ENCODE measurements at places on chromosomes 12 and 14.

DNA sequence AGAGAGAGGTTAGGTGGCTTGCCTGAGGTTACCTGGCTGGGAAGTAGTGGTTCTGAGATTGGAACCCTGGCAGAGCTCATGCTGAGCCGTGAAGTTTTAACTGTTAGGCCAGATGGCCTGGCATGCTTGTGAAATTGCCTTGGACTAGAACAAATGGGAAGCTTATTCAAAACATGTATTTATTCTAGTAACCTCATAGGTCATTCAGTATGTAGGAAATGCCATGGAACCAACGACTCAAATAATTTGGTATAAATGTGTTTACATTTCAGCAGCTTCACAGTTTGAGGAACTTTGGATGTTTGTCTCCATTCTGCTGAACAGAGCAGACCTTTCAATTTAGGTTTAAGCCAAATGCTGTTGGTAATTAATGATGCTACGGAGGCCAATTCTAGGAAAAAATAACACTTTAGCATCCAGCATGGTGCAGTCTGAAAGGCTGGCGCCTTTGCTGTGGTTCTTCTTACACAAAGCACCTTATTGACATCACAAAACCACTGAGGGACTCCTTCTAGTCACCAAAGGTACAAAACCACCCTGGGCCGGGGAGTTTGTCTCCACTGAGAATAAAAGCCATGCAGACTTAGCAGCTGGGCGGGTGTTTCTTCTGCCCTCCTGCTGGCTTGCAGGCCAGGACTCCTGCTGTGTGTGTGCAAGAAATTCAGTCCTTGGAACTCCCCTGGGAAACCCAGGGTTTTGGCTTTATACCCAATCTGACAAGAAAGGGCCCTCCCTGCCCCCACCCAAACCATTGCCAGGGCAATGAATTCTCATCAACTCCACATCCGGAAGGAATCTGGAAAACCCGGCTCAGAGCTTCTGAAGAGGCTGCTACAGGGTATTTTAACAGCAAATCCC, 64.2 kb downstream of the ELK3 start:
- DNase-seq = peak; percentile 85

DNA sequence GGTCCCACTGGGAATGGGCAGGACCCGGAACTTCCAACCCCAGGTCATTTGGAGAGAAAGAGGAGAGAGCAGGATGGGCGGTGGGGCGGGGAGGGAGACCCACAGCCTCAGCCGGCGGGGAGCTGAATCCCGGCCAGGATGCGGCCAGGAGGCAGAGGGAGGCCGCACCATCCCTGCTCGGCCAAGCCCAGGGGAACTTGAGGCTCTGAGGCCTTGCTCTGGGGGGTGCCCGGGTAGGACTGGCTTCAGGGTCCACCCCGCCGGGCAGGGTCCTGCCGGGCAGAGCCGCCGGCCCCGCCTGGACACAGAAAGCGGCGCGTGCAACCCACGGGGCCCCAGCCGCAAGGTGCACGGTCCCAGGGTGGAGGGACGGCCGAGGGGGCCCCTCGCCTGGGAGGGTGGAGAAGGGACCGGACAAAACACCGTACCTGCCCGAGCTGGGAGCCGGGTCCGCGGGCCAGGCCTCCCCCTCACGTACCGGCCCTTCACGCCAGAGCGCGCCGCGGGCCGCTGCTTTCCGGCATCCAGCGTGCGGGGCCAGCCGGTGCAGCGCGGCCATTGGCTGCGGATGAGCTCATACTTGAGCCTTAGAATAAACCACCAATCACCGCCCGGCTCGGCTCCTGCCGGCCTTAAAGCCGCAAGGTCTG, at the start of gene RPS6KL1:
Gene RPS6KL1, minus strand, starts transcription at position 509 of the 650 bp plus-strand sequence. CDS start 1,719 bp downstream, outside the sequence.
- DNase-seq = peak; percentile 67

- DNase-seq = no peak
Observed at GRCh38 chr14:101007004-101007614, 103.6 kb upstream of the RTL1 start.

GRCh38 chr12:27709932-27710591, 570 bp upstream of the MRPS35 start:
- DNase-seq = peak; percentile 56

- DNase-seq = no peak
Observed at GRCh38 chr12:23535441-23535840, 414.0 kb downstream of the SOX5 start.

- DNase-seq = no peak
Observed at GRCh38 chr12:24599736-24600135, 349.2 kb downstream of the BCAT1 start.

GRCh38 chr12:130573766-130574165, 142.3 kb downstream of the RIMBP2 start:
- no peak for DNase-seq

All from fibroblast of upper back skin (primary cell).